ENCODE measurements at places on chromosomes 7 and 10. TPM values are rescaled to one million over a fixed set of nuclear protein-coding genes. Genes with fewer than 3 reads are reported as not detected.

- H3K27ac ChIP-seq, result no peak overlapping the region
- H3K27me3 ChIP-seq, result no peaks in the 10 kb centered on the region
- H3K36me3 ChIP-seq, result no peaks in the 10 kb centered on the region
- H3K4me1 ChIP-seq, result no peaks in the 10 kb centered on the region
Measured at GRCh38 chr10:29257106-29257783, 31.6 kb upstream of the LYZL1 start.

DNA sequence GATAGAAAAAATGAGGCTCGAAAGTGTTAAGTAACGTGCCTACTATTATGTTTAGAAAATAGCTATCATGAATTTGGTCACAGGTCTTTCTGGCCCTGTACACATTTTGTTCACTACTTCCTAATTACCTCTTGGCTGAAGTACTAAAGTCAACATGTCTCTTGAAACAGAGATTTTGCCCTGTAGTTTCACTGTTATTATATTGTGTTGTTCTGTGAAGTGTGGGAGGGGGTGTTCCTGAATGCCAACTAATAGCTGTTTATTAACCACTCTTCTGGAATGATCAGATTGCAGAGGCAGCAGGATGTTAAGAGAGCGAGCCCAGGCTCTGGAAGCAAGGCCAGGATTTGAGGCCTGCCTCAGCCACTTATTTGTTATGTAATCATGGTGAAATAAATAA lies 72.1 kb downstream of the RNF133 start:
- H3K4me1 ChIP-seq, result no peaks in the 10 kb centered on the region
- H3K4me3 ChIP-seq, result no peak overlapping the region
- no peaks in the 10 kb centered on the region for H3K27me3 ChIP-seq
- H3K27ac ChIP-seq, result no peak overlapping the region

DNA sequence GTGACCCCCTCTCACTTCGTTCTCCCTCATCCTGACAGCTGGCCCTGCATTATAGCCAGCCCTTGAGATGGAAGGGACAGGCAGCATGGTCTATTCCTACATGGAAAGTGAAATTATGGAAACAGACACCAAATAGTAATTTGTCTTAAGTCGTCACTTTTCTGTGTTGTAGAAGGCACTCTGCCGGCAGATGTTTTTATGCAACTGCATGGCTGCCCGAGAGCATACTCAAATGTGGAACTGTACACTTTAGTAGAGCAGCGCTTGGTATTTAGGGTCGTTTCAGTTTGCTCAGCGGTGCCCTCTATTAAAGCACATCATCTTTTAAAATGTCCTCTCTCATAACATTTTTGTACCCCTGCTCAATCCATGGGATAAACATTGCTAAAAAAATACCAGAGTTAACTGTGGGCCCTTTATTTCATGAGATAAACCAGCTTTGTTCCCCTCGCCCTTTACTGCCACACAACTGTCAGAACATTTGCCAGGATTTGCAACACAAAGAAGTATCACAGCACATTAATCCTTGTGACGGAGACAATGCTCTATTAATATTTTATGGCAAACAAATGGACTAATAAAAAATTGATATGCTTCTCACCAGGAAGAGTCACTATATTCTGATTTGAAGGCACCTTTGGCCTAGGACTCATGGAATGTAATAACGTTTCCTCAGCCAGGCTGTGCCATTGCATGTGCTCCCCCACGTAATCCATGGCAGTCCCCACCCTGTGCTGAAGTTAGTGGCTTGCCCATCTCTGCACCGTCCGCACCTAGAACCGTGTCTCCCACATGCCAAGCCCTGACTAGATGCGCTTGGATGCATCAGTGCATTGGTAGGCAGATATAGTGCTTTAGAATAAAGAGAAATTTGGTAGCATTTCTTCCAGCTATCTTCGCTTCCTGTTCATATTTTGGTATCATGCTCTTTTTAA lies 221.3 kb downstream of the PAXIP1 start:
- H3K4me1 ChIP-seq, result no peaks in the 10 kb centered on the region
- no peak overlapping the region for H3K27ac ChIP-seq
- no peaks in the 10 kb centered on the region for H3K27me3 ChIP-seq

GRCh38 chr10:106076496-106076895 lies 1088.0 kb downstream of the SORCS1 start:
- no peak for DNase-seq
- no peaks in the 10 kb centered on the region for H3K4me1 ChIP-seq

DNA sequence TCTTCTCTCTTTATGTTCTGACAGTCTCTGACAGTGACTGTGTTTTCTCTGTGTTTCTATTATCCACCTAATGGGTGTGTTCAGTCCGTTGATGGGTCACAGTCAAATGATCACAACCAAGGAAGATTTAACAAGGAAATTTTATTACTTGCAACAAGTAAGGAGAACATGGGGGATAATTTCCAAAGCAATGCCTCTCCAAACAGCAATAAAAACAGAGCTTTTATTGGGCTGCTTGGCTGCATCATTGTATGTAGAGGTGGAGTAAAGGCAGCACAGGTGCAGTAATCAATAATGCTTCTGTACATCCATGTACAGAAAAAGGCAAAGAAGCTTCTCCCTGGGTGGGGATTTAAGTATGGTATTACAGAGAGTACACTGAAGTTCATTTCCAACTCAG lies 1525.6 kb downstream of the REEP3 start:
- H3K4me3 ChIP-seq, result no peak overlapping the region
- H3K4me1 ChIP-seq, result no peaks in the 10 kb centered on the region
- H3K27ac ChIP-seq, result no peak overlapping the region
- H3K36me3 ChIP-seq, result no peaks in the 10 kb centered on the region
- no peaks in the 10 kb centered on the region for H3K27me3 ChIP-seq
- no peak for DNase-seq

Gene TRIM56
- 19.2 TPM for total RNA-seq

DNA sequence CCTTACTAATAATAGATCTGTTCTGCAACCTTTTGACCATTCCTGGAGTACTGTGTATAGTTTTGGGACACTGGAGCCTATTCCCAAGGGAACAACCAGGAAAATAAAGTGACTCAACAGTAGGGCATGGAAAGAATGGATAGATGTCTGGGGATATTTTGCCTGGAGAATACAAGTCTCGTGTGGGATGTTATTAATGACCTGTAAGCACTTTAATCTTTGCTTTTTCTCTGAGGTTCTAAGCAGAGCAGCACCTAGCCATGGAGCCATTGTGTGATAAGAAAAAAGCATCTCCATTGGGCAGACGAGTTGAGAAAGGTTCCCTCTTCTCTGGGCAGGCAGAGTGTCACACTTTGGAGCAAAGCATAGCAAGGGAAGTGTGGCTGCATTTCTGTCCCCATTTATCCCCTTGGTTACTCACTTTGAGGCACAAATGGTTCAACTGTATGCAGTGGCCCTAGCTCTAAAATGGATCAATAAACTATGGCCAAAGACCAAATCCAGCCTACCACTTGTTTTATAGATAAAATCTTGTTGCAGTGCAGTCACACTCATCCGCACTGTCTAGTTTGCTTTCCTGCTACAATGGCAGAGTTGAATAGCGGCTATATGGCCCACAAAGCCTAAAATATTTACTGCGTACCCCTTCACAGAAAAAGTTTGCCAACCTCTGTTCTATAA lies 21.0 kb upstream of the CCDC71L start:
- no peak overlapping the region for H3K27ac ChIP-seq
- H3K27me3 ChIP-seq, result no peaks in the 10 kb centered on the region
- no peak overlapping the region for H3K4me3 ChIP-seq
- H3K4me1 ChIP-seq, result no peaks in the 10 kb centered on the region

Gene SLIT1
- total RNA-seq, result 0.21 TPM

DNA sequence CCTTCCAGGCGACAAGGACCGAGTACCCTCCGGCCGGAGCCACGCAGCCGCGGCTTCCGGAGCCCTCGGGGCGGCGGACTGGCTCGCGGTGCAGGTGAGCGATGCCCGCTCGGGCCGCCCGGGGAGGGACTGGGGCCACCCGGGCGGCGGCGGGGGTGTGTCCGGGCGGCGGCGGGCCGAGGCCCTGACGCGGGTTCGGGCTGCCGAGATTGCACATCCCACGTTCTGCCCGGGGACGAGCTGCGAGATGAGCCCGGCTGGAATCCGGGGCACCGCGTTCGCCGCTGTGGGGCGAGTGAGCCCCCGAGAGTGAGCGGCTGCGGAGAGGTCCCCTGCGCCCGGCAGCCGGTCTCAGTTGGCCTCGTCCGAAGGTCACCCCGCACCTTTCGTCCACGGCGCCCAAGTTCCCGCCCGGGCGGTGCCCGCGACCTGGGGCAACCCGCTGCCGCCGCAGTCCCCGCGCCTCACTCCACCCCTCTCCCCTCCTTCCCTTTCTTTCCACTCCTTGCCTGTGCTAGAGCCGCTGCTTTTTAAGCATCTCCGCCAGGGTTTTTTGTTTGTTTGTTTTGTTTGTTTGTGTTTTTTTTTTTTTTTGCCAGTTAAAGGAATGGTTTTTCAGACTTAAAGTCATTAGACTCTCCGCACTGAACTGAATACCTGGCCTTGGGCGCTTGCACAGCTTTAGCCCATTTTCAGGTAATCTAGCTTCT lies 515 bp downstream of the RALA start:
- peak overlapping the region; percentile 79 for H3K4me3 ChIP-seq
- H3K4me1 ChIP-seq, result peaks cover 12% of the 10 kb centered on the region
- H3K27me3 ChIP-seq, result no peaks in the 10 kb centered on the region
- peak; percentile 54 for DNase-seq

Gene PPP1R17
- not detected for total RNA-seq

DNA sequence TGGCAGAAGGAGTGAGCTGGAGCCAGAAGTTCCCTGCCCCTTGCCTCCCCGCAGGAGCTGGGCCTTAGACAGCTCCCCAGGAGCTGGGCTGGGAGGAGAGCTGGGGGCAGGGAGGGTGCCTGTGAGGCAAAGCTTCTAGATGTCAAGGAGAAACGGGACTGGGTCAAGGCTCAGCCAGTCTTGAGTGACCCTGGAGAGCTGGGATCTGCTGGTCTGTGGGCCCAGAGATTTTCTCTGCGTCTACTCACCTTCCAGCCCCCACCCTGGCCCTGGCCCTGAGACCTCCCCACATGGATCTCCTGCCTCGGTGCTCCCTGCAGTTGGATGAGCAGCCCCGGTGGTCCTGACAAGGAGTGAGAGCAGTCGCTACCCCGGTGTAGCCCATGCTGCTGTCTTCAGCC lies 20.3 kb upstream of the SHH start:
- H3K4me1 ChIP-seq, result no peaks in the 10 kb centered on the region
- H3K36me3 ChIP-seq, result no peaks in the 10 kb centered on the region
- no peak overlapping the region for H3K4me3 ChIP-seq
- H3K27me3 ChIP-seq, result no peaks in the 10 kb centered on the region
- H3K27ac ChIP-seq, result no peak overlapping the region
- peak; percentile 29 for DNase-seq

GRCh38 chr7:4610768-4611467 lies 71.2 kb upstream of the FOXK1 start:
- no peaks in the 10 kb centered on the region for H3K27me3 ChIP-seq
- no peaks in the 10 kb centered on the region for H3K4me1 ChIP-seq
- H3K36me3 ChIP-seq, result no peaks in the 10 kb centered on the region
- no peak overlapping the region for H3K27ac ChIP-seq
- no peak overlapping the region for H3K4me3 ChIP-seq

DNA sequence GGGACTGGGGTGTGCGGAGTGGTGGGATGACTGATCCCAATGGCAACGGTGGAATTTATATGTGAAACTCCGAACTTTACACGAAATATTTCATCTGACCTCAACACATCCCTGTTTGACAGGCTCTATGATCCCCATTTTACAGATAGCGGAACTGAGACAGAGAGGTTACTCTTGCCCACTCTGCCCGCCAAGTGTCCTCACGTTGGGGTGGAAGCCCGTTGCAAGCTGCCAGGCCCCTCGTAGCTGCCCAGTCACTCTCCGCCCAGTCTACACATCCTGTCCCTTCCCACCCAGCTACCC lies 397 bp upstream of the NFE2L3 start:
- H3K27me3 ChIP-seq, result no peaks in the 10 kb centered on the region
- H3K4me1 ChIP-seq, result no peaks in the 10 kb centered on the region
- H3K36me3 ChIP-seq, result no peaks in the 10 kb centered on the region
- H3K4me3 ChIP-seq, result peak overlapping the region; percentile 38
- H3K27ac ChIP-seq, result no peak overlapping the region

Gene AKR1C8
- total RNA-seq, result 7.8 TPM

- no peaks in the 10 kb centered on the region for H3K36me3 ChIP-seq
- DNase-seq, result peak; percentile 40
- H3K4me3 ChIP-seq, result no peak overlapping the region
- no peak overlapping the region for H3K27ac ChIP-seq
- H3K4me1 ChIP-seq, result no peaks in the 10 kb centered on the region
Measured at GRCh38 chr10:79052291-79053080, 16.3 kb upstream of the ZMIZ1 start.

Gene SPACDR
- total RNA-seq, result not detected

DNA sequence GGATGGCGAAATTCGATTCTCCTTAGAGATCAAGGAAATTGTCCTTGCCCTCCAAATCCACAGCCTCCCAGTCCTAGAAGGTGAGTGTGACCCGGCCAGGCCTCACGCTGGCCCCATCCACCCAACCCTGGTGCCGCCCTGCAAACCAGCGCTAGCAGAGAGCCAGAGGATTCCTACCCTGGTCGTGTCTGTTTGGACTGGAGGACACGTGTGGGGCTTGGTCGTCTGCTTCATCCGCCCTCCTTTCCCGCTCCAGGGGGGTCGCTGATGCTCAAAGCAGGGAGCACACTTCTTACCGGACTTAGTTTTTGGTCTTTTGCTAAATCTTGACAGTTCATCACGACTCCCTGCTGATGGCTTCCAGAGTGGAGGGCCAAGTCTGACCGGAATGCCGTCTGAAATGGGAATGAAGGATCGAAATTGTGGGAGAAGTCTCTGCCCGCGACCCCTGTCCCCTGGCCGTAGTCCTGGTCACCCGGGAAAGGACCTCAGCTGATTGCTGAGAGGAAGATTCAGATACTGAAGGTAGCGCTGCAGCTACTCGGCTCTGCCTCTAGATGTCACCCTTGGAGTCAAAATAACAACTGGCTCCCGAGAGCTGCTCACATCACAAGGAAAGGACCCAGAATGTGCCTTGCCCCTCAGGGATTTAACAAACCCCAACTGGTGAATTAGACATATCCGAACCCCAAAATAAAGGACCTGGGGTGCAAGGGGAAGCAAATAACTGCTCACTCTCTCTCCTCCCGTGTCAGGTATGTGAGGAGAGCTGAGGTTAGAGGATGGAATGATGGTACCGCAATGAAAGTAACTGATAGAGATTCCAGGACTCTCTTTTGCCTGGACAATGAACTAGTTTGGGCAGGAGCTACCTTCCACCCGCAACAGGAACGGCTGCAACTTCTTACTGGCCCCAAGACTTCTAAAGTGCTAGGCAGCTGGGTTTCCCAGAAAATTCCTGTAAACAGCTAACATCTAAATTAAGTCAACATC lies 23.5 kb upstream of the ORC5 start:
- no peaks in the 10 kb centered on the region for H3K4me1 ChIP-seq
- H3K4me3 ChIP-seq, result no peak overlapping the region
- H3K27ac ChIP-seq, result no peak overlapping the region

Gene ASIC3
- 1.2 TPM for total RNA-seq
